ENCODE measurements at places on chromosomes 6 and 20. TPM values are rescaled to one million over a fixed set of nuclear protein-coding genes. Genes with fewer than 3 reads are reported as not detected.

OOEP gene
- 0.88 TPM for total RNA-seq

MRAP2 gene
- total RNA-seq = not detected

RBPJL gene
- total RNA-seq = not detected

TRAPPC3L gene
- under 0.01 TPM for total RNA-seq

COX4I2 gene
- total RNA-seq = not detected

MYCT1 gene
- under 0.01 TPM for total RNA-seq

CNR1 gene
- total RNA-seq = under 0.01 TPM

TMEM63B gene
- 41.7 TPM for total RNA-seq

NKAPL gene
- 1.5 TPM for total RNA-seq

SLC12A5 gene
- under 0.01 TPM for total RNA-seq

GNRH2 gene
- total RNA-seq = not detected

OR2J3 gene
- not detected for total RNA-seq

TFAP2D gene
- total RNA-seq = not detected

TLDC2 gene
- not detected for total RNA-seq

DSP gene
- 0.22 TPM for total RNA-seq
